ENCODE measurements at places on chromosomes 6 and 20. TPM values are rescaled to one million over a fixed set of nuclear protein-coding genes. Genes with fewer than 3 reads are reported as not detected.
A peak's percentile ranks its signal among the peaks of the same experiment; 100 is the strongest.

GRCh38 chr6:14224359-14225103 lies 107.0 kb downstream of the CD83 start:
- H3K4me3 ChIP-seq: no peak overlapping the region
- H3K27me3 ChIP-seq: no peaks in the 10 kb centered on the region
- peaks cover 3% of the 10 kb centered on the region for H3K4me1 ChIP-seq
- H3K27ac ChIP-seq: no peak overlapping the region
- no peak for DNase-seq

- no peak for DNase-seq
- H3K36me3 ChIP-seq: no peaks in the 10 kb centered on the region
- H3K4me3 ChIP-seq: no peak overlapping the region
- H3K4me1 ChIP-seq: no peaks in the 10 kb centered on the region
- H3K27me3 ChIP-seq: peaks cover 2% of the 10 kb centered on the region
- no peak overlapping the region for H3K27ac ChIP-seq
These were observed 102.3 kb upstream of the FRMD1 start for GRCh38 chr6:168181316-168181715.

- H3K4me1 ChIP-seq: peaks cover 12% of the 10 kb centered on the region
- H3K27ac ChIP-seq: no peak overlapping the region
- peak overlapping the region; percentile 49 for H3K4me3 ChIP-seq
- H3K36me3 ChIP-seq: no peaks in the 10 kb centered on the region
- no peak for DNase-seq
- peaks cover 40% of the 10 kb centered on the region for H3K27me3 ChIP-seq
These were observed 933 bp upstream of the ADGRB3 start for GRCh38 chr6:68633972-68634725.

GRCh38 chr6:13559251-13559650 lies 15.2 kb upstream of the SIRT5 start:
- no peaks in the 10 kb centered on the region for H3K36me3 ChIP-seq
- no peak for DNase-seq
- H3K27ac ChIP-seq: no peak overlapping the region
- no peaks in the 10 kb centered on the region for H3K4me1 ChIP-seq
- H3K4me3 ChIP-seq: no peak overlapping the region

DNA sequence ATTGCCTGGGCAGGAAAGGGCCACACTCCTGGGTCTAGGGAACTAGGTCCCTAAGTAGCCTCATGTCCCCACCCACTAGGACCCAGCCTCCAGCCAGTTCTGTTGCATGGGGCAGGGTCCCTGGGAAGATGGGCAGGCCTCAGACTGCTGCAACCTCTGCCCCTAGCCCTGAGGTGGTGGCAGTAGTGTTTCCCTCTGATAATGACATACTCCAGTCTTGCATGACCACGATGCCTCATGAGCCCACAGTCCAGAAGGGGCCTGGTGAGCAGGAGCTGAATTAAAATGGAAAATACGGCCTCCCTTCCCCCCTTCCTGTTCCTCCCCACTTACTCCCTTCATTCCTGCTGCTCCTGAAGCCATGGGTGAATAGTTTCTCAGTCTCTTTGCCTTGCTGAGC lies 36.0 kb upstream of the SCRT2 start:
- H3K36me3 ChIP-seq: no peaks in the 10 kb centered on the region
- H3K27ac ChIP-seq: no peak overlapping the region
- H3K27me3 ChIP-seq: peaks cover 20% of the 10 kb centered on the region
- H3K4me1 ChIP-seq: no peaks in the 10 kb centered on the region
- no peak for DNase-seq

- no peaks in the 10 kb centered on the region for H3K4me1 ChIP-seq
- H3K27me3 ChIP-seq: no peaks in the 10 kb centered on the region
- DNase-seq: no peak
These were observed 68.4 kb downstream of the ID4 start for GRCh38 chr6:19905584-19905983.

DNA sequence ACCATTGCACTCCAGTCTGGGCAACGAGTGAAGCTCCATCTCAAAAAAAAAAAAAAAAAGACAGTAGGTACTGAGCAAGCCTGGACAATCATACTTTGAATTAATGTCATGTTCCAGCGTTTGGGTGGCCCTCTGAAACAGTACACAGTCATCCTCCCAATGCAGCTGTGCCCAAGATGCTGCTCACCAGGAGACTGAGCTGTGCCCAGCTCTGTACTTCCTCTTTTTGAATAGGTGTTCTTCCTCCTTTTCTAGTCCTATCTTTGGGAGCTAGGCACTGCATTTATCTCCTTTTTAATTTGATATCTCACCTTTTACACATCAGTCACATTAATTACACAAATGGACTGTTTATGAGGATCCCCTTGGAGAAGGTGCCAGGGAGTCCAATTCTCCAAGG lies 101.5 kb downstream of the RPP40 start:
- peaks cover 9% of the 10 kb centered on the region for H3K4me1 ChIP-seq
- DNase-seq: no peak
- no peak overlapping the region for H3K4me3 ChIP-seq
- H3K27ac ChIP-seq: no peak overlapping the region
- H3K27me3 ChIP-seq: no peaks in the 10 kb centered on the region
- H3K36me3 ChIP-seq: peaks cover 23% of the 10 kb centered on the region

- H3K27ac ChIP-seq: no peak overlapping the region
- DNase-seq: no peak
- H3K36me3 ChIP-seq: no peaks in the 10 kb centered on the region
These were observed 139.0 kb downstream of the MTHFD1L start for GRCh38 chr6:151004383-151005024.

- H3K36me3 ChIP-seq: peaks cover 25% of the 10 kb centered on the region
- H3K4me3 ChIP-seq: no peak overlapping the region
- H3K27me3 ChIP-seq: no peaks in the 10 kb centered on the region
These were observed 104.9 kb downstream of the GJA10 start for GRCh38 chr6:89999154-89999553.

GRCh38 chr6:37021356-37022129 lies 16.1 kb downstream of the FGD2 start:
- peaks cover 52% of the 10 kb centered on the region for H3K4me1 ChIP-seq
- peak; percentile 68 for DNase-seq
- H3K36me3 ChIP-seq: no peaks in the 10 kb centered on the region
- no peaks in the 10 kb centered on the region for H3K27me3 ChIP-seq
- no peak overlapping the region for H3K4me3 ChIP-seq

DNA sequence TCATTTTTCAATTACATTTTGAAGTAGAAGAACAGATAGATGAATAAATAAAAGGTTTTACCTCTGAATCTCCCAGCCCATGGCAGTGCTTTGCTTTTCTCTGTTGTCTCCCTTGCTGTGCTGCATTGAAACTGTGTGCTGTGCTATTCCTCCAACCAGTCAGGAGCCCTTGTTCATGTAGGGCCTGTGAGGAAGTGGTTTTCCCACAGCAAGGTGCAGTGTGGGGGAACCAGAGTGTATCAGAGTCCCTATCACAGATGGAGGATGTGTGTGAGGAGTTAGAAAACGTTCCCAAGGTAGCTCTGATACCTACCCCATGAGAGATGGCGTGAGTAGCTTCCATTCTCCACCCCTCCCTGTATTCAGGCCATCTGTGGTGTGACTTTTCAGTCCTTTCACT lies 72.8 kb upstream of the RALGAPA2 start:
- H3K36me3 ChIP-seq: no peaks in the 10 kb centered on the region
- H3K27ac ChIP-seq: no peak overlapping the region
- H3K27me3 ChIP-seq: no peaks in the 10 kb centered on the region
- no peak for DNase-seq

- H3K27me3 ChIP-seq: no peaks in the 10 kb centered on the region
- H3K4me1 ChIP-seq: no peaks in the 10 kb centered on the region
- H3K36me3 ChIP-seq: no peaks in the 10 kb centered on the region
- no peak for DNase-seq
- no peak overlapping the region for H3K4me3 ChIP-seq
These were observed 645.0 kb downstream of the MMUT start for GRCh38 chr6:48818052-48818412.

DNA sequence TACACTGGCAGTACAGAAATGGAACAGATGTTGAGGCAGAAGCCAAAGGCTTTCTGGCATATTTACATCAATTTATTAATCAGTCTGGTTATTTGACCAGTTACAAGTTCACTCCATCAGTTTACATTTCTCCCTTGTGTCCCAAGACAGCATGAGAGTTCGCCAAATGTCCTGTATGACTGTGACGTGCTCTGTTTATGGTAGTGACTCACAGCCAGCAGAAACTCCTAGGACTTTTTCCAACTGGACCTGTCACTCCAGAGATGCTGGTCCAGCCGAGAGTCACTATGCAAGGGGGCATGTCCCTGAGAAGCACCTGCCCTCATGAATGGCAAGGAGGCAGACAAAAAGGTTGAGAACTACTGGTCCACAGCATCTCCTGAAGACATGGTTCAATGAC lies 160.0 kb downstream of the LRFN2 start:
- no peaks in the 10 kb centered on the region for H3K4me1 ChIP-seq
- no peak overlapping the region for H3K4me3 ChIP-seq
- H3K36me3 ChIP-seq: no peaks in the 10 kb centered on the region
- H3K27me3 ChIP-seq: no peaks in the 10 kb centered on the region
- H3K27ac ChIP-seq: no peak overlapping the region

DNA sequence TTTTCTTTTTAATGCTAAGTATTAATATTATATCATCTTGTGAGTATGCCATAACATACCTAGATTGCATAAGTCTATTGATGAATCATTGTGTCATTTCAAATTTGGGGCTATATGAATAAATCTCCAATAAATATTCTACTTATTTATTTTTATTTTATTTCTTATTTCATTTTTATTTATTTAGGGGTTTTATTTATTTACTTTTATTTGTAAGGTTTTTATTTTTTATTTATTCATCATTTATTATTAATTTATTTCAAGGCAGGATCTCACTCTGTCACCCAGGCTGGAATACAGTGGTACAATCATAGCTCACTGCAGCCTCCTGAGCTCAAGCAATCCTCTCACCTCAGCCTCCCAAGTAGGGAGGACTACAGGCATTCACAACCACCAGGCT lies 36.3 kb downstream of the BMP5 start:
- H3K27me3 ChIP-seq: no peaks in the 10 kb centered on the region
- no peak overlapping the region for H3K27ac ChIP-seq
- no peak overlapping the region for H3K4me3 ChIP-seq
- H3K4me1 ChIP-seq: no peaks in the 10 kb centered on the region
- no peak for DNase-seq

GRCh38 chr6:142881761-142882160 lies 63.2 kb downstream of the HIVEP2 start:
- no peak overlapping the region for H3K27ac ChIP-seq
- no peak for DNase-seq
- peaks cover 29% of the 10 kb centered on the region for H3K36me3 ChIP-seq

GRCh38 chr6:114108119-114109002 lies 137.4 kb upstream of the HDAC2 start:
- no peak overlapping the region for H3K4me3 ChIP-seq
- no peaks in the 10 kb centered on the region for H3K36me3 ChIP-seq
- no peak overlapping the region for H3K27ac ChIP-seq
- no peaks in the 10 kb centered on the region for H3K4me1 ChIP-seq
- peaks cover 3% of the 10 kb centered on the region for H3K27me3 ChIP-seq

DNA sequence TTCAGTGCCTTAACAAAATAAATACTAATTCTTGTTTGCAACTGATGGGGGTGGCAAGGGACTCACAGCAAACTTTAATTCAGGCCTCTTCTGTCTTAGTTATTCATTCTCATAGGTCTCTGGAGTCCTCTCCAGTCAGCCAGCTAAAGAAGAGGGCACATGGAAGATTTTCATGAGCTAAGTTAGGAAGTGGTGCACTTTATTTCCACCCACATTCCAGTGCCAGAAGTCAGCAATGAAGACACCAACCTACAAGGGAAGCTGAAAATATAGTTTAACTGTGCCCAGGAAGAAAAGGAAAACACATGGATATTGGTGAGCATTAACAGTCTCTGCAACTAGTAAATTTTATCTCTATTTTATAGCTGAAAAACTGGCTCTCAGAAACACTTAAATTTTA lies 16.7 kb upstream of the IRAK1BP1 start:
- H3K4me1 ChIP-seq: no peaks in the 10 kb centered on the region
- no peak for DNase-seq
- H3K27ac ChIP-seq: no peak overlapping the region
- H3K36me3 ChIP-seq: no peaks in the 10 kb centered on the region
- no peaks in the 10 kb centered on the region for H3K27me3 ChIP-seq

- no peaks in the 10 kb centered on the region for H3K4me1 ChIP-seq
- DNase-seq: no peak
- no peak overlapping the region for H3K27ac ChIP-seq
- H3K36me3 ChIP-seq: no peaks in the 10 kb centered on the region
- peaks cover 7% of the 10 kb centered on the region for H3K27me3 ChIP-seq
These were observed 461.9 kb downstream of the QKI start for GRCh38 chr6:163876391-163876790.

GRCh38 chr20:8744228-8744844 lies 324.6 kb upstream of the PLCB4 start:
- no peaks in the 10 kb centered on the region for H3K27me3 ChIP-seq
- H3K27ac ChIP-seq: no peak overlapping the region
- no peak for DNase-seq
- no peaks in the 10 kb centered on the region for H3K36me3 ChIP-seq
- no peak overlapping the region for H3K4me3 ChIP-seq

DNA sequence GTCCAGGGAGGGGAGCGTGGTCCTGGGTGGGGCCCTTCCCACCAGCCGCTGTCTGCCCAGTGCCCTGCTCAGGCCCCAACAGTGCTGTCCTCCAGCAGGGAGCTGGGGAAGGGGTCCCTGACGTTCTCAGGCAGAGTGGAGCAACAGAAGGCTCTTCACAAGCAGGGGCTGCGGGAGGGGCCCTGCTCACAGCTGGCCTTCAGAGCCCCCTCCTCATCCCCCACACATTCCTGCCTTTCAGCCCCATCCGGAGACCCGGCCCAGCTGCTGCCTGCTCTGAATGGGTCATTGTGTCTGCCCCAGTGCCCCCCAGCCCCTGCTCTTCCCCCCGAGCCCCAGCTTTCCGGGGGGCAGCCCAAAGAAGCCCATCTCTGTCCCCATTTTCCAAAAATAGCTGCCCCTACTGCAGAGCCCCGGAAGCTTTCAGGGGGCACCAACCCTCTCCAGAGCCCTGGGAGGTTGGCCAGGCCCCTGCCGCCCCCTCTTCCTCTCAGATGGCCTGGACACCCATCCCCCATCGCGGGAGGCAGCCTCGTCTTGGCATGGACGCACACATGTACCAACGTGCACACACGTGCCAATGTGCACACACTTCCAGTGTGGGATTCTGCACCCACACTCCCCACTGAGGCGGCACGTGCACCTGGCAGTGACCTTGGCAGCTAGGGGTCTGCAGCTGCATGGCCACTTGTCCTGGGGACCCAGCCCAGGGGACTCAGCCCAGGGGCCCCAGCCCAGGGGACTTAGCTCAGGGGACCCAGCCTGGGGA lies 3.7 kb downstream of the COL20A1 start:
- no peak overlapping the region for H3K4me3 ChIP-seq
- peaks cover 11% of the 10 kb centered on the region for H3K27me3 ChIP-seq
- no peak overlapping the region for H3K27ac ChIP-seq
- H3K36me3 ChIP-seq: no peaks in the 10 kb centered on the region

- H3K36me3 ChIP-seq: no peaks in the 10 kb centered on the region
- H3K27me3 ChIP-seq: no peaks in the 10 kb centered on the region
- DNase-seq: no peak
- no peak overlapping the region for H3K4me3 ChIP-seq
- no peak overlapping the region for H3K27ac ChIP-seq
These were observed 36.1 kb downstream of the BCKDHB start for GRCh38 chr6:80142586-80142985.

The DEFB116 gene
- total RNA-seq: not detected

The RALY gene
- 112 TPM for total RNA-seq

The CD40 gene
- 1.0 TPM for total RNA-seq

The ATP9A gene
- total RNA-seq: 0.11 TPM

The LINC00237 gene
- total RNA-seq: not detected

The IYD gene
- not detected for total RNA-seq

The EEF1E1 gene
- total RNA-seq: 11.2 TPM

The SULF2 gene
- 2.8 TPM for total RNA-seq

The BTBD3 gene
- 3.9 TPM for total RNA-seq

The FAM217A gene
- not detected for total RNA-seq

The RBPJL gene
- not detected for total RNA-seq

The CPNE5 gene
- 0.28 TPM for total RNA-seq

Data from CD4-positive, alpha-beta T cell (primary cell).